ENCODE measurements at places on chromosomes 7 and 10.

- no peak for DNase-seq
These were observed 244.5 kb upstream of the PTER start for GRCh38 chr10:16192337-16192736.

DNA sequence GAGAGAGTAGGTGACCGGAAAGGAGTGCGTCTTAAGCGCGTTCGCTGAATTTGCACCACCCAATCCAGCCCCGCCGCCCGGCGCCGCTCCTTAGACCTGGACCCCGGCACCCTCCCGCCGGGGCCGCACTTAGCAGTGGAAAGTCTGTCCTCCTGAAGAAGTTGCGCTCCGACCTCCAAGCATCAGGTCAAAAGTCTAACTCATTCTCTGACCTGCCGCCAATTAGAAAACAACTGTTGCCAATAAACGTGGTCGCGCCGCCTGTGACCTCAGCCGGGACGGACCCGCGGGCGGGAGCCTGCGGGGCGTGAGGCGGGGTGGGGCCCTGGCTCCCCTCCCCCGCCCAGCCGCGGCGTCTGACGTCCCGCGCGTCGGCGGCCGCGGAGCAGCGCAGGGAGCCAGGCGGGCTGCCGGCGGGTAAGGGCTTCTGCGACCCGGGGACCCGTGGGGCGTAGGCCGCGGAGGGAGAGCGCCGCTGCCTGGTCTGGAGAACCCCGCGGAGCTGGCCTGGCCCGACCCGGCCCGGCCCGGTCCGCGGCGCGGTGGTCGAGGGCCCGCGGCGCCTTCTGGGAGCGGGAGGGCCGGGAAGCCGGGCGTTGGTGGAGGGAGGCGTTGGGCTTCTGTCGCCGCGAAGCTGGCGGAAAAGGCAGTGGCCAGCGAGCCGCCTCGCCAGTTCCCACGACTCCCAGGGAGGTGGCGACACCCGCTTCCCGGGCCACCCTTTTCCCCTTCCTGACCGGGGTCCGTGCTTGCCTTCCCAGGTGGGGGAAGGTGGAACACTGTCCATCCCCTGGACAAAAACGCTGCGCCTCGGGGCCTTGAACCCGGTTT lies at the start of gene BCAP29:
Gene BCAP29, plus strand, starts transcription at position 362 of the 831 bp plus-strand sequence. CDS start 527 bp downstream, outside the sequence.
- DNase-seq = peak; percentile 80

- no peak for DNase-seq
These were observed 14.7 kb upstream of the PNLIPRP2 start for GRCh38 chr10:116606061-116606483.

- DNase-seq = no peak
These were observed 493.3 kb upstream of the SORCS1 start for GRCh38 chr10:107657851-107658250.

DNA sequence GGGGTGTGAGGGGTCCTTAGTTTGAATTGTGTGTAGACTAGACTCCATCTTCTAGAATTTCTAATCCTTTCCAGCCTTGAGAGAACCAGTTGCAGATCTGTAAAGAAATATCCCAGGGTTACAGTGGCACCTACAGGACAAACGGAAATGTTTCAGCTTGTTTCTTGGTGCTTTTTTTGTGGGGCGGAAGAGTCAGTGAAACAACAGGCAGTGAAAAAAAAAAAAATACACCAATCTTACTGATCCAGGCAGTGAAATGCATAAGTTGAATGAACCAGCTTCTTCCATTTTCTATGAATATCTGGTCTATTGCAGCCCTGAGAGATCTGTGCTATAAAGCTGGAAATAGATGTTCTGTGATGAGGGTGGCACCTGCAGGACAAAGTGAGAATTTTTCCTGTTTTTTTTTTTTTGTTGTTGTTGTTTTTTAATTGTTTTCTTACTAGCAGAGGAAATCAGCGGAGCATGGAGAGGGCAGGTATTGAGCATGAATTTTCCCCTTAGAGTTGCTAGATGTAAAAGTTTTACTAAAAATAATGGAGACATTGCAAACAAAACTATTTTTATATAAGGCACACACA lies 81.9 kb upstream of the DYNC1I1 start:
- DNase-seq = no peak

Measured in activated T-cell treated with anti-CD3 and anti-CD28 coated beads, Interleukin-2, amount 50 U/mL, for 72 hours (primary cell).